Gastroesophageal sphincter (tissue), 4 donors: ENCODE measurements at places on chromosomes 6 and 20. TPM values are rescaled to one million over a fixed set of nuclear protein-coding genes. Genes with fewer than 3 reads are reported as not detected.

- no peak for ATAC-seq
Measured at GRCh38 chr20:41045671-41046070, 17.0 kb downstream of the TOP1 start.

DNA sequence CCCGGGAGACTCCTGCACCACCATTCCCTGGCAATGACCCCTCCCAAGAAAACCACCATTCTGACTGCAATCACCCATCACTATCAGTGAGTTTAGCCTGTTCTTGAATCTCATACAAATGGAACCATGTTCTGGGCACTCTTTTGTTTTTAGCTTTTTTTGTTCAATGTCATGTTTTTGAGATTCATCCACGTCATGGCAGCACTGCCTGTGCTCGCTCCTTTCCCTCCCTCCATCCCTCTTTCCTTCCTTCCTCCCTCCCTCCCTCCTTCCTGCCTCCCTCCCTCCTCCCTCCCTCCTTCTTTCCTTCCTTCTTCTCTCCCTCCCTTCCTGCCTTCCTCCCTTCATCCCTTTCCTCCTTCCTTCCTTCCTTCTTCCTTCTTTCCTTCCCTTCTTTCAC is 44.4 kb upstream of the PMEPA1 start:
- ATAC-seq, result no peak

KAT14 gene
- 19.9 TPM for total RNA-seq

DNA sequence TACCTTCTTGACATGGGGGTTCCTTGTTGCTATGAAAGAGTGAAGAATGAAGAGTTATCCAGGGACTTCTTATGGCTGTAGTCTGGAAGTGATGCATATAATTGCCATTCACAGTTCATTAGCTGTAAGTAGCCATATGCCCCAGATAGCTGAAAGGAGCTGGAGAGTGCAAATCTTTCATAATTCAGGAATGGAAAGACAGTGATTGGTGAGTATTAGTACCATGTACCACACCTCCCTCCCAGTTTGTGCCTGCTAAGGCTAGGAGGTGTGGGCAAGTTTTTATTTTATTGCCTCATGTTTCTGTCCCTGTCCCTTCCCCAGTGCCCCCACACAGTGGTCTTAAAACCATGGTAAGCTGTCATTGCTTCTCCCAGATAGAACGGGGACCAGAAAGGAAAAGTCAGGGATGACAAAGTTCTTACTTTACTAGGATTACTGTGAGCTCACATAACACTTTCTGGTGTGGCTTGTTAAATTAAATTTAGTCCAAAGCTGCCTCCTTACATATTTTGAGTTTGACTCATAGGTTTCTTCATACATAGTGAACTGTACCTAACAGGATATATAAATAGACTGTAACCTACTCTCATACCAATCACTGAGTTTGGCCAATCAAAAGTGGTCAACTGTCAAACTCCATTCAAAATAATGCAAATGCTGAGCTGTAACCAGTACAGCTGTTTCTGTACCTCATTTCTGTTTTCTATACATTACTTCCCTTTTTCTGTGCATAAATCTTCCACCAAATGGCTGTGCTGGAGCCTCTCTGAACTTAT is 119.4 kb downstream of the RFPL4B start:
- ATAC-seq, result no peak

GRCh38 chr6:31493875-31494694 is 3.9 kb upstream of the MICB start:
- ATAC-seq, result peak; percentile 87

DNA sequence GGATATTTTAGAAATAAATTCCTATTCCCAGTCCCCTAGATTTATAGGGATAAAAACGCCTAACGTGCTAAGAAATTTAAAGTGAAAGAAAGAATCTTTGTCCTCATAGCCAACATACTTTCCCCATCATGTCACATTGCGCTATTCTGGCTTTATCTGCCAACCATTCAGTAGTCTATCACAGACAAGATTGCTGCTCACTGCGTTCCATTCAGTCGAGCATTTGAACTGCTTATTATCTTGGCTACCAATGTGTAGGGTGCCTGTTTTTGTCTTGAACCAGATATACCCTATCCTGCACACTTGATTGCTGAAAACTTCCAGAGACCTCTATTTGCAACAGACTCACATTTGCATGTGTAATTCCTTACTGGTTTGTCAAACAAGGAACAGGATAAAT is 751.5 kb downstream of the EPHA7 start:
- ATAC-seq, result no peak

RNF217 gene
- 32.2 TPM for total RNA-seq

- ATAC-seq, result no peak
Measured at GRCh38 chr6:165684333-165684732, 21.3 kb upstream of the PDE10A start.

GRCh38 chr6:87905101-87905641 is 142.5 kb upstream of the SPACA1 start:
- ATAC-seq, result no peak

DNA sequence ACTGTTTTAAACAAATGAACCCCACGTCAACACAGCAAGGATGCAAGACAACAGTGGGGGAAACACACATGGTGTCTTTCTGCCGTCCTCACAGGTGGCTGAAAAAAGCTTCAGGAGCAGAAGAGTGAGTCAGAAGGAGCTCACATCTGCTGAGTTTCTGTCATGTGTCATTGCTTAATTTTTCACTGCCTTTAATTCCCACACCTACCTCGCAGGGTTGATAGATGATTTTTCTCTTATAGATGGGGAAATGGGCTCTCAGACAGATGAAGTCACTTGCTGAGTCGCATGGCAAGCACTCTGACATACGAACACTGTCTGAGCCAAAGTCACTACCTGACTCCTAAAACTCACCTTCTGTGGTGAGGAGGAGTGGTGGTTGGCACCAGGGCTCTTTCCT is 28.3 kb upstream of the CARMIL1 start:
- ATAC-seq, result no peak

OR2H1 gene
- total RNA-seq, result not detected

DNA sequence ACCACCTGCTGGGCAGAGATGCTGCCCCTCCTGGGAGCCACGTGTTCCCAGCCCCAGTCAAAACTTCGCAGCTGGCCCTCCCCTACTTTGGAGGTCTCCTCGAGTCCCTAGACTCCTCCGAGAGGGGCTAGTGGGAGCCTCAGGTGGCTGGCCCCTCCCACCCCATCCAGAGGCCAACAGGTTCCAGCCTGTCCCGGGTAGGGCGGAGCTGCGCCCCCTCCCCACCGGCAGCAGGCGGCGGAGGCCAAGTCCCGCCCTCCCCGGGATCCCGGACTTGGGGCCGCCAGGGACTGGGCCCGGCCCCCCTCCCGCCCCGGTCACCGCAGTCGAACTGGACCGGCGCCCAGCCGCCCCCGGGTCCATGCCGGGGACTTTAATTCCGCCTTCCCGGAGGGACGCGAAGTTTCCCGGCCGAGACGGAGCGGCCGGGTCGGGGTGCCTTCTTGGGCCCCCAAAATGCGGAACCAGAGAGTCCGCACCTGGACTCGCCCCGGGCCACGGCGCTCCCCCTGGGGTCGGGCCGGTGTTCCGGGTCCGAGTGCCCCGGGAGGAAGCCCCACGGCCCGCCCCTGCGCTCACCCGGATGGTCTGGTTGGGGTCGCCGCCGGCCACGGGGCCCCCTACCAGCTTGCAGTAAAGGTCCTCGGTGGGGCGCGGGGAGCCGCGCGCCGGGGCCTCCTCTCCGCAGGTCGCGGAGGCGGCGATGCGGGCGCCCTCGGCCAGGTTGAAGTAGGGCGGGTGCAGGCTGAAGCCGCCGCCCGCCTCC is 559 bp downstream of the LAMA5 start:
- peak; percentile 1 for ATAC-seq

- ATAC-seq, result peak; percentile 37
Measured at GRCh38 chr6:136921936-136922684, at the start of gene SLC35D3. TSS of gene SLC35D3 (plus strand) at chr6:136922301. CDS start at chr6:136922429, 128 bp downstream.

- no peak for ATAC-seq
Measured at GRCh38 chr6:97175806-97176205, 107.2 kb downstream of the MMS22L start.

- ATAC-seq, result no peak
Measured at GRCh38 chr20:42565235-42565995, 624.3 kb downstream of the PTPRT start.

SMPDL3A gene
- total RNA-seq, result 9.2 TPM
